ENCODE measurements at places on chromosomes 6 and 20. TPM values are rescaled to one million over a fixed set of nuclear protein-coding genes. Genes with fewer than 3 reads are reported as not detected.

Gene GINS1
- total RNA-seq, result 34.9 TPM

Gene BPIFB2
- not detected for total RNA-seq

Gene MCHR2
- not detected for total RNA-seq

Gene EBF4
- total RNA-seq, result 2.1 TPM

Gene NNAT
- total RNA-seq, result not detected

Gene OR2J1
- total RNA-seq, result not detected

Gene RIPOR3
- not detected for total RNA-seq

Gene MMP24
- 35.6 TPM for total RNA-seq

Gene COL12A1
- 5.4 TPM for total RNA-seq

Gene PDYN
- not detected for total RNA-seq

Gene HLA-DRB5
- not detected for total RNA-seq

Gene FUT9
- not detected for total RNA-seq

Gene BMP7
- 0.36 TPM for total RNA-seq

Gene GNAS
- total RNA-seq, result 693 TPM

Gene TXNDC5
- total RNA-seq, result 119 TPM

Gene NCOA3
- 42.7 TPM for total RNA-seq

Measured in A549 treated with dexamethasone at 1 μM for 4 hours (cell line).